CD8-positive, alpha-beta memory T cell (primary cell): ENCODE measurements at places on chromosomes 5 and 9. TPM values are rescaled to one million over a fixed set of nuclear protein-coding genes. Genes with fewer than 3 reads are reported as not detected.

DNA sequence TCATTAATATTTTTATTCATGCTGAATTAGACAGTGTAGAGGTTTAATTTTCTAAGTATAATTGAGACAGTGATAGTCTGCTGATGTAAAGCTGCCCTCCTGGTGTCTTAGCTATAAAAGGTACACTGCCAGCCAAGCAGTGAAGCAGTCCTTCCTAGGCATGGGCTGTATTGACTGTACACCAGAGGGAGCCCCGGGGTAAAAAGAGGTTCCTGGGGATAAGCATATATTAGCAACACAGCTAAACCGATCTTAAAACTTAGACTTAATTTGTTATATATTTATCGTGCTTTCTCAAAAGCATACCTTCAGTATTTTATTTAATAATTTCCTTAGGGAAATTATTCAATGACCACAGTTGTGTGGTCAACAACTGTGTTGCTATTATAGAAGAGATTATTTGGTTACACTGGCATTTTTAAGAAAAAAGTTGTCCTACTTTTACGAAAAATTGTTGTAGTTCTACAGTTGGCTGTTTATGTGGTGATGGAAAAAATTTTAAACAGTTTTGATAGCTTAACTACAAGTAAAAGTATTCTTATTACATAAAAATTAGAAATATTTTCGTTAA, 68.8 kb downstream of the ELL2 start:
- no peaks in the 10 kb centered on the region for H3K27me3 ChIP-seq
- no peak overlapping the region for H3K4me3 ChIP-seq
- no peaks in the 10 kb centered on the region for H3K36me3 ChIP-seq
- no peak for DNase-seq
- H3K27ac ChIP-seq = no peak overlapping the region
- no peaks in the 10 kb centered on the region for H3K4me1 ChIP-seq

GRCh38 chr9:114461468-114461867, 43.8 kb downstream of the WHRN start:
- H3K36me3 ChIP-seq = no peaks in the 10 kb centered on the region
- no peak for DNase-seq
- H3K4me1 ChIP-seq = no peaks in the 10 kb centered on the region
- H3K27ac ChIP-seq = no peak overlapping the region

- H3K27me3 ChIP-seq = no peaks in the 10 kb centered on the region
- no peak overlapping the region for H3K27ac ChIP-seq
- H3K36me3 ChIP-seq = no peaks in the 10 kb centered on the region
Measured at GRCh38 chr9:85292261-85292660, 449.5 kb downstream of the AGTPBP1 start.

GRCh38 chr9:136095070-136096058, at the start of gene NACC2:
Gene NACC2, minus strand, starts transcription at chr9:136095289. Its CDS starts 44,768 bp downstream, at chr9:136050521.
- peak within 1 kb of the TSS; percentile 47 for H3K27ac ChIP-seq
- no peaks in the 10 kb centered on the region for H3K27me3 ChIP-seq
- H3K36me3 ChIP-seq = no peaks in the 10 kb centered on the region
- peak; percentile 31 for DNase-seq
- peak within 1 kb of the TSS; percentile 50 for H3K4me3 ChIP-seq

DNA sequence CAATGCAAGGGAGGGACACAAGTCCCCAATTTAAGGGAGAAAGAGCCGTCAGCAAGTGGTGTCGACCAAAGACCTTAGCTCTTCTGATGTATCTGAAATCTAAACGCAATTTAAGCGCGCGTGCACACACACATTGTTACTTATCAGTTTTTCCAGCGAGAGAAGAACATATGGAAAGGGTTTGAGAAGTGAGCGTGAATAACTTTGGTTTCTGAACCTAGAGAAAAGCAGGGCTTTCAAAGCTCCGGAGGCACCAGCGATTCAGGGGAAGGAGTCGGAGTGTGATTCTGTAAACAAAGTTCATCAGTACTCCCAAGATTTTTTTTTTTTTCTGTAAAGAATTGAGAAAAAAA, 191.8 kb downstream of the MEF2C start:
- H3K4me3 ChIP-seq = no peak overlapping the region
- H3K4me1 ChIP-seq = peaks cover 16% of the 10 kb centered on the region
- no peak overlapping the region for H3K27ac ChIP-seq
- no peak for DNase-seq
- H3K27me3 ChIP-seq = peaks cover 87% of the 10 kb centered on the region
- H3K36me3 ChIP-seq = no peaks in the 10 kb centered on the region

GRCh38 chr5:87169300-87169991, 98.2 kb upstream of the RASA1 start:
- H3K27me3 ChIP-seq = no peaks in the 10 kb centered on the region
- H3K36me3 ChIP-seq = no peaks in the 10 kb centered on the region
- no peak overlapping the region for H3K27ac ChIP-seq
- no peaks in the 10 kb centered on the region for H3K4me1 ChIP-seq
- no peak overlapping the region for H3K4me3 ChIP-seq
- no peak for DNase-seq

GRCh38 chr9:6938447-6938846, 180.7 kb downstream of the KDM4C start:
- no peaks in the 10 kb centered on the region for H3K27me3 ChIP-seq
- H3K4me1 ChIP-seq = no peaks in the 10 kb centered on the region
- H3K4me3 ChIP-seq = no peak overlapping the region
- DNase-seq = no peak

GRCh38 chr9:113393281-113393680, 7.8 kb downstream of the ALAD start:
- no peaks in the 10 kb centered on the region for H3K4me1 ChIP-seq
- peaks cover 12% of the 10 kb centered on the region for H3K36me3 ChIP-seq
- no peak overlapping the region for H3K27ac ChIP-seq
- H3K27me3 ChIP-seq = no peaks in the 10 kb centered on the region
- no peak for DNase-seq
- no peak overlapping the region for H3K4me3 ChIP-seq

DNA sequence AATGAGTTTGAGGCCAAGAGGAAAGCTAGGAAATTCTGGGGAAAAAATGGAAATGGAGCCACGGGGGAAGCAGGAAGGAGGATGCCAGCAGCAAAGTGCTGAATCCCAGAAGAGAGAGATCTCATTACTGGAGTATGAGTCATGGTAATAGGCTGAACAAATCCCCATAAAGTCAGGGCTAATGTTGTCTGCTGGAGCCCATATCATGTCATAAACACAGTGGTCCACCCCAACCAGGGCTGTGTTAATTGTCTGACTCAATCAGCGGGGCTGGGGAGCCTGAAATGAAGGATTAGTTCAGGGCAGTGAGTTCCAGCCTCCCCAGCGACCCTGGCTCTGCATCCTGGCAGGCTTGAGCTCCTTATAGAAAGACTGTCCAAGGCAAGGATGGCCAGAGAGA, 68.8 kb downstream of the TLR4 start:
- H3K4me1 ChIP-seq = no peaks in the 10 kb centered on the region
- no peak for DNase-seq
- no peaks in the 10 kb centered on the region for H3K27me3 ChIP-seq
- H3K36me3 ChIP-seq = no peaks in the 10 kb centered on the region
- no peak overlapping the region for H3K27ac ChIP-seq
- no peak overlapping the region for H3K4me3 ChIP-seq

- no peak overlapping the region for H3K27ac ChIP-seq
- no peaks in the 10 kb centered on the region for H3K4me1 ChIP-seq
- DNase-seq = no peak
Measured at GRCh38 chr5:40734986-40735385, 20.8 kb downstream of the TTC33 start.

DNA sequence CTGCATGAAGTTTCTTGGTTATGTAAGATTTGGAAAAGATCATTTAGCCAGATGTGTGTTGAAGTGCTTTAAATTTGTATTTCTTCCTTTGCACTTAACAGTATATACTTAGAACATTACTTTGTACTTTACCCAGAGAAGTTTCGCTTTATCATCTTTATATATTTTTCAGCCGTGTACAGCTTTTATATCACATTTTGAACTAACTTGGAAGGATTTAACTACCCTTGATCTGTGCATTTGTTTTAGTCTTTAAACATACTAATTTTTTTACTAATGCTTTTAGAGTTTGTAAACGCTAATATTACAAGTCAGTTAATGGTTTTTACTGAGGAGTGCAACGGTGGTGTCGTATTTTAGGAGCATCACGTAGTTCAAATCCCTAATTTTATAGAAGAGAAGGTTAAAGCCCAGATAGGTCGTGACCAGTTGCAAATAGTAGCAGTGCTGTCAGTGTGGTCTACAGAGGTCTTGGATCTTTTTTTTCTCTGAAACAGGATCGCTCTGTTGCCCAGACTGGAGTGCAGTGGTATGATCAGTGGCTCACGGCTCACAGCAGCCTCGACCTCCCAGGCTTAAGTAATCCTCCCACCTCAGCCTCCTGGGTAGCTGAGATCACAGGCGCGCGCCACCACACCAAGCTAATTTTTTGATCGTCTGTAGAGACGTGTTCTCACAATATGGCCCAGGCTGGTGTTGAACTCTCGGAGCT, 2.0 kb downstream of the MATR3 start:
- peak overlapping the region; percentile 78 for H3K4me3 ChIP-seq
- H3K36me3 ChIP-seq = no peaks in the 10 kb centered on the region
- peak overlapping the region; percentile 97 for H3K27ac ChIP-seq
- H3K27me3 ChIP-seq = no peaks in the 10 kb centered on the region
- no peak for DNase-seq

DNA sequence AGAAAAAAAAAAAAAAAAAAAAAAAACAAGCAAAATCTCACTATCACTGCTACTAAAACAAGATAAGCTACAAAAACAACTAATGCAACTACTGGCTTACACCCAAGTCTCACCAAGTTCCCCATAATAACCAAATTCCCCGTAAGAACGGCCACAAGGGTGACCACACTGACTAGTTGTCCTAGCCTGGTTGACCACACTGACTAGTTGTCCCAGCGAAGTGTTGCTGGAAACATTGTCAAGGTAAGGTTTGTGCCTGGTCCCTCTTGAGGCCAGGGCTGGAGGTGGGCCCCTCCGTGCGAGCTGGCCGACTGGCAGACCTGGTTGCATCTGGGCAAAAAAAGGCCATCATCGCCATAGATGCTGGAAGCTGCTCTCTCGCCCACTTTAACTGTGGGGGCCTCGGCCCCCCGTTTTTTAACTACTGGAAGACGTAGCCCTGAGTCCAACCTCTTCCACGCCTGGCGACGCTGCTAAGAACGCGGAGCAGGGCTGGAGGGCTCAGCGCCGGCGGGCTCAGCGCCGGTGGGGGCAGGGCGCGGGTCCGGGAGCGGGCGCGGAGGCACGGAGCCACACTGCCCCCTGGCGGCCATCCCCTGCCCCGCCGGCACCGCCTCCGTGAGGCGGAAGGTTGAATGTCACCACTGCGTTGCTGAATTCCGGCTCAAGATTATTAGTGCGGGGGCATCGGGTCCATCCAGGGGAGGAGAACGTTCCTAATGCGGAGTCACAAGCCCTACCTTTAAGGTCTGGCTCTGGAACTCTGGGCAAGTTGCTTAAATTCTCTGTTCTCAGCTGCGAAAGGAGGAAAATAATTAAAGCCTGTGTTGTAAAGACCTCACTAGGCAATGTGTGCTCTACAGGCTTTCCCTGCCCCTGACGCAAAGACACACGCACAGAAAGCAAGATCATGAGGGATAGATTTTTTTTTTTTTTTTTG, 84.0 kb downstream of the HSD17B3 start:
- peak; percentile 73 for DNase-seq
- no peaks in the 10 kb centered on the region for H3K36me3 ChIP-seq
- peaks cover 7% of the 10 kb centered on the region for H3K27me3 ChIP-seq
- H3K27ac ChIP-seq = no peak overlapping the region
- H3K4me3 ChIP-seq = peak overlapping the region; percentile 22
- peaks cover 5% of the 10 kb centered on the region for H3K4me1 ChIP-seq

DNA sequence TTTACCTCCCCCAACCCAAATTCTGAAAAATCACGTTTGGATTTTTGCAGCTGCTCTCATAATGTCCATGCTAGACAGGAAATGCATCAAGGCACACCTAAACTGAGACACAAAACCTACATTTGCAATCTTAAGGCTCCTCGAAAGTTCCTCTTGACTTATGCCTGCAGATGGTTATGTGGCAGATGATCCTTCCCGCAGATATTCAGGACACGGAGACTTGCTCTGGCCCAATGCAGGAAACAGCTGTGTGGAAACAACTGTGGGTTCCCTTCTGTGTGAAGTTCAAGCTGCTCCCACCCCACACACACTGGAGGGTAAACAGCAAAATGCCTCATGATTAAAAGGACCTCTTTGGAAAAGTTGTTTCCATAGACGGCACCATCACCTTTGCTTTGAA, 253.8 kb downstream of the EBF1 start:
- no peaks in the 10 kb centered on the region for H3K4me1 ChIP-seq
- no peak for DNase-seq
- no peaks in the 10 kb centered on the region for H3K36me3 ChIP-seq
- H3K27me3 ChIP-seq = no peaks in the 10 kb centered on the region
- no peak overlapping the region for H3K4me3 ChIP-seq
- H3K27ac ChIP-seq = no peak overlapping the region

DNA sequence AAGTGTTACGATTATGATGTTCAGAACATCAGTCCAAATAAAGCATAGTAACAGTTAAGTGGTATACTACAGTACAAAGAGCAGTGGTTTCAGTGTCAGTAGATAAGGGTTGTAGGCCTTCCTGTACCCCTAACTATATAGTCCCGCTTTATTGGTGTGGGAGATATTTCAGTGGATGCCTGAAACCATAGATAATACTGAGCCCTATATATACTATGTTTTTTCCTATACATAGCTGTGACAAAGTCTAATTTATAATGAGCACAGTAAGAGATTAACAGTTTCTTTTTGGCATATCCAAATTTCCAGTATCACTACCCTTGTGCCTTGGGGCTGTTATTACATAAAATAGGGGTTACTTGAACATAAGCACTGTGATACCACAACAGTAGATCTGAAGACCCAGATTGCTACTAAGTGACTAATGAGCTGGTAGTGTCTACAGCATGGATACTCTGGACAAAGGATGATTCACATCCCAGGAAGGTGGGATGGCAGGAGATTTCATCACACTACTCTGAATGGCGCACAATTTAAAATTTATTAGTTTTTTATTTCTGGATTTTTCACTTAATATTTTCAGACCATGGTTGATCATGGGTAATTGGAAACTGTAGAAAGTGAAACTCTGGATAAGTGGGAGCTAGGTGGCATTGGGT, 119.3 kb downstream of the RPS23 start:
- H3K27me3 ChIP-seq = no peaks in the 10 kb centered on the region
- no peaks in the 10 kb centered on the region for H3K4me1 ChIP-seq
- H3K4me3 ChIP-seq = no peak overlapping the region
- H3K36me3 ChIP-seq = no peaks in the 10 kb centered on the region
- no peak overlapping the region for H3K27ac ChIP-seq
- no peak for DNase-seq

DNA sequence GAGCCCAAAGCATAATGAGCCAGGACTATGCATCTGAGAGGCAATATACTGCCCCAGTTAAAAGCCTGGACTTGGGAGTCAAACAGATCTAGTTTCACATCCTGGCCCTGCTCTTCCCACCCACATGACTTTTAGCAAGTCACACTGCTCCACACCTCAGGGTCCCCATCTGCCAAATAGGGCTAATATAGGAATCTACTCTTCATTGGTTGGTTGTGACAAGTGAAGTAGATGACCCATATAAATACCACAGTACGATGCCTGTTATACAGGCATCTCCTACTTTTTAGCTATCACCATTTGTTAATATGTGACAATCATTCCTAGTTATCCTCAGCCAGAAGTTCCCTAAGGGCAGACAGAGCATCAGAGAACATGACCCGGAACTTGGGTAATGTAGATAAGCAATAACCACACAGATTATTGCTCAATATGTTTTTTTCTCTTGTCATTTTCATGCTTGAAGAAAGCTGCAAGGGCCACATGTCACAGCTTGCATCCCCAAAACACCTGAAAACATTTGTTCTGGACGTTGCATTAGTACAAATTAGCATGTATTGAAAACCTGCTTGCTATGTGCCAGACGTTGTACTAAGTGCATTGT, 20.4 kb downstream of the ADAM19 start:
- no peak for DNase-seq
- no peaks in the 10 kb centered on the region for H3K27me3 ChIP-seq
- no peaks in the 10 kb centered on the region for H3K36me3 ChIP-seq
- H3K4me3 ChIP-seq = no peak overlapping the region
- no peak overlapping the region for H3K27ac ChIP-seq
- peaks cover 6% of the 10 kb centered on the region for H3K4me1 ChIP-seq

Gene HRH2
- 28.9 TPM for total RNA-seq

Gene ANKDD1B
- not detected for total RNA-seq
